ENCODE measurements at places on chromosomes 16 and 17.

DNA sequence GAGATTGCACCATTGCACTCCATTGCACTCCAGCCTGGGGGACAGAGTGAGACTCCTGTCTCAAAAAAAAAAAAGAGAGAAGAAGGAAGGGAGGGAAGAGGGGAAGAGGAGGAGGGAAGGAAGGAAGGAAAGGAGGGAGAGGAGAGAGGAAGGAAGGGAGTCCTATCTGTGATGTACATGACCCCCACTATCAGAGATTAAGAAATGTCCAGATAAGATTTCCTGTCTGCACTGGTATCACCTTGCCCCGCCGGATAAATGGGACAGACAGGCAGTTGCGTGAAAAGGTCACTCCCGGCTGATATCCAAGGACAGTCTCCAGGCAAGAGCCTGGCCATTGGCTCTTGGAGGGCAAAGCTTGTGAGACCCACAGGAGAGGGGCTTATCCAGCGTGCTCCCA, 5.2 kb upstream of the ZFPM1 start:
- no peak for DNase-seq

DNA sequence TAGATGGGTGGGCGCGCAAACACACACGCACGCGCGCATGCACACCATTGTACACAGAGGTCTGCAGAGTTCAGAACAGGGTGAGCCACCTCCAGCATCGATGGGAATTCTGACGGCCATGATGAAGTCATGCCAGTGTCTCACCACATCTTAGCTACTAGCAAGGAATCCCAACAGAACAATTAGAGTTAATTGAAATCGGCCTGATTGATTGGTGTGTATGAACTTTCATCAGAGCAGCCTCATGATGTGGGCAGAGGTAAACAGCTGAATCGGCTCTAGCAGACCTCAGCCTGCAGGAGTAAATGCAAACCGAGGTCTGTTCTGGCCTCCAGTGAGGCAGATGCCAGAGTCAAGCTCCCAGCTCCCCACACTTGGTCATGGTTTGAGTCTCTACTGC, 200.6 kb downstream of the CBLN1 start:
- no peak for DNase-seq

- DNase-seq = no peak
Observed at GRCh38 chr16:13684819-13685563, 235.0 kb upstream of the ERCC4 start.

- no peak for DNase-seq
Observed at GRCh38 chr16:88760424-88761142, 24.4 kb downstream of the PIEZO1 start.

- no peak for DNase-seq
Observed at GRCh38 chr16:54453871-54454270, 167.3 kb upstream of the IRX3 start.
